ENCODE measurements at places on chromosomes 6 and 20. TPM values are rescaled to one million over a fixed set of nuclear protein-coding genes. Genes with fewer than 3 reads are reported as not detected.

XKR7 gene
- total RNA-seq: 6.2 TPM

EGFL8 gene
- 11.1 TPM for total RNA-seq

SHLD1 gene
- 4.3 TPM for total RNA-seq

TREM2 gene
- total RNA-seq: not detected

ARMC2 gene
- total RNA-seq: 9.3 TPM

TRIM31 gene
- total RNA-seq: not detected

NOTCH4 gene
- total RNA-seq: 2.0 TPM
